ENCODE measurements at places on chromosomes 1 and 21.

GRCh38 chr1:171963762-171964161 lies 122.5 kb downstream of the DNM3 start:
- no peak for DNase-seq

GRCh38 chr1:65371544-65371943 lies 48.9 kb upstream of the LEPR start:
- no peak for DNase-seq

DNA sequence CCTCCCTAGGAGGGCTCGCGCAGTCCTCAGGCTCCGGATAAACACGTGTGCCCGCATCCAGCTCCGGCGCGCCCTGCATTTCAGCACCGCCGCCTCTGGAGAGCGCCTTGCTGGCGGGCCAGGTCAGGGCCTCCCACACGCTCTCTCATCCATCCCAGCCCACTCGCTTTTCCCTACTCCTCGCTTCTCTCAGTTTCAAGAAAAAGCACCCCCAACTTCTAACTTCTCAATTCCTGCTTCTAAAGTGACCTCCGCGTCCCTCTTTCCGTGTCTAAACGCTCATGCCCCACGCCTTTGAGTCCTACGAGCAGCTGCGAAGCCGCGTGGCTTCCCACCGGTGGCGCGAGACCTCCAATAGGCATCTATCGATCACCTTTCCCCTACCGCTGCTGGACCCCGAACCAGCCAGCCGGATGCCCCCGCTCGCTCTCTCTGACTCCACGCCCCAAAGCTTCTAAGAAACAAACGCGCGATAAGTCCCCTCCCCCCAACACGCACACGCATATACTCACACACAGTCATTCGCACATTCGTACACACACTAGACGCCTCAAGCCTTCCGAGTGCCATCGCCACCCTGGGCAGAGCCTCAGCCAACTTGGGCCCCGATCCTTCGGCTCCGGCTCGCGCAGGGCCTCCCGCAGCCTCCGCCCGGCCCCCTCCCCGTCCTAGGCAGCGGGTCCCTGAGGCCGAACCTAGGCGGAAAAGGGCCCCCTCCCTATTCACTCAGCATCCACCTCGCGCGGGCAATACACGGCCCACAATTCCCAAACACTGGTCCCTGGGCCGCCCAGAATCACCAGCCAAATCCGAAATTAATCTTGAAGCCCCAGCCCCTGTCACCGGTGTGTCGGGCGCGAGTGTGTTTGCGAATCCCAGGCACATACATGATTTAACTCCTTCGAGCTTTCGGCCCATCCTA lies 1.1 kb downstream of the NMNAT2 start:
- DNase-seq, result no peak

- DNase-seq, result no peak
Observed at GRCh38 chr1:236848274-236848923, 53.3 kb downstream of the MTR start.
